ENCODE measurements at places on chromosomes 2 and 18.

DNA sequence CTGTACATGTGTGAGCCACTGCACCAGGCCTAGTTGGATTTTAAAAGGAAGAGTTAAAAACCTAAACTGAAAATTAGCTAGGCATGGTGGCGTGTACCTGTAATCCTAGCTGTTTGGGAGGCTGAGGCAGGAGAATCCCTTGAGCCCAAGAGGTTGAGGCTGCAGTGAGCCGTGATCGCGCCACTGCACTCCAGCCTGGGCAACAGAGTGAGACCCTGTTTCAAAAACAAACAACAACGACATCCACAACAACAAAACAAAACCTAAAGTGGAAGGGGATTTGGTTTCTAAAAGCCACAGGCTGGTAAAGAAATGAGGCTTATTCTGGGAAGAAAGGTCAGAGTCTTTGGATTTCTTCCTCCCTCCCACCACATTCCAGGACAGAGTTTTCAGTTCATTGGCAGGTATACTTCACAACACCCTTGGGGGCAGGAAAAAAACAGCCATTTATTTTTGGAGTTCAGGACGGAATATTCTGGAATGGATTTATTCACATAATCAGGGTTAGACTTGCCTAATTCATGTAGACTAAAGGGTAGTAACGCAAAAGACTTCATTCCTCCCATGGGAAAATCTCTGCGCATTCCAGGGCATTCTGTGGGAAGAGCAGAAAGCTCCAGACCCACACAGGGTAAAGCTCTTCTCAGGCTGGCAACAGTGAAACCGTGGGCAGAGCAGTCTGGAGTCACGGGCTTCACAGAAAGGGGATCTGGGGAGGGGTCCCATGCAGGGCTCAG is 34.9 kb downstream of the TEX44 start:
- DNase-seq: no peak

DNA sequence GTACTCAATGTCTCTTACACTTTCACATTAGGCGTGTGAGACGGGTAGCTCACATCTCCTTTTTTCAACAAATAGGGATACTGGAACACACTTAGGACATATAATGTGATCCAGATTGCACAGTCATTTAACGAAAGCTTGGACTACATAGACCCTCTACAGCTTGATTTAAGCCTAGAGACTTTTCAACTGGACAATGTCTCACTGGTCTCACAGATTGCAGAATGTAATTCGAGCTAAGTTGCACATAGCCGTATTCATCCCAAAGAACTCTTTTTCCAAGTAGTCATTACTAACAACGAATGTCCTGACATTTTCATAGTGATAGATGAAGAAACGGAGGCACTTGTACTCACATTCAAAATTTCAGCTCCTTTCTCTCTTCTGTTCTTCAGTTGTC is 612.1 kb downstream of the ZEB2 start:
- no peak for DNase-seq

GRCh38 chr18:1522249-1522615 is 617.6 kb downstream of the ADCYAP1 start:
- DNase-seq: no peak

- DNase-seq: no peak
Measured at GRCh38 chr2:181554061-181554830, 97.1 kb downstream of the ITGA4 start.

- no peak for DNase-seq
Measured at GRCh38 chr2:6954586-6954985, 37.4 kb downstream of the RNF144A start.

DNA sequence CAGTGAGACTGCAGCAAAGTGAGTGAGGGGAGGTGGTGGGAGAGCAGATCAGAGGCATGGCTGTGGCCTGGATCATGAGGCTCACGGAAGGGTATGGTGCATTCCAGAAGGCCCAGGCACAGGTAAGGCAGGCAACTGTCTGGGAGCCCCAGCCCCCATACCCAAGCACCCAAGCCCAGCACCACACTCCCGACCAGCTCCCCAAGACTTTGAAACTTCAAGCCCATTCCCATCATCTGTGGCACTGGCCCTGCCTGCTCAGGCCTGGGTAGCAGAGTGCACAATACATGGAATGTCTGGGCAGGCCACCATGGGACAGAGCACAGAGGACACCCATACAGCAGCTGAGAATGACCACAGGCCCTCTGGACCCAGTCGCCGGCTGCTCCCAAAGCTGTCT is 202.6 kb upstream of the ARL4C start:
- DNase-seq: no peak

DNA sequence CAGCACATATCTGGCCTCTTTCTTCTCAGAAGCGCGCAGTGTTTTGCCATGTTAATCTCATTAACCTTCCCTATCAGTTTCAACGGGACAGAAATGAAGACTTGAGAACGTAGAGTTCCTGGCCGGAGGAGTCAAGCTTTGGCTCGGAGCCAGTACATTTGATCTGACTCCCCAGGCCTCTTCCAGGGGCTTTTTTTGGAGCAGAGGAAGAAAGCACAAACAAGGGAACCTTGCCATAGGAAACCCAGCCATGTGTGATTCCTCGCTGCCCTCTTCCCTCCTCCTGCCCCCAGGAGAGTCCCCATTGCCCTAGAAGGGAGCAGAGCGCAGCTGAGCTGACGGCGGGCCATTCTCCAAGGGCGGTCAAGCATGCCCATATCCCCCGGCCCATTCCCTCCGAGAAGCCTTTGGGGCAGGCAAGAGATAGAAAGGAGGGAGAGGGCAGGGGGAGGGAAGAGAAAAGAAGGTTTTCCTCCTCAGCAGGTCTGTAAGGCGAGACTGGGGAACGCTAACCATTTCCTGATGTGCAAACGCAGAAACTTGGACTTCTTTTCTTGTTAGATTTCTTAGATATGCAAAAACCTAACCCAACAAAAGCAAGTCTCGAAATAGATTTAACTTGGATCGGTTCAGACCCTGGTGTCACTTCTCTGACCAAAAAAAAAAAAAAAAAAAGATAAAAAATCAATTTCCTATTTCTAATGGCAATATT is 63.7 kb upstream of the POU3F3 start:
- no peak for DNase-seq

DNA sequence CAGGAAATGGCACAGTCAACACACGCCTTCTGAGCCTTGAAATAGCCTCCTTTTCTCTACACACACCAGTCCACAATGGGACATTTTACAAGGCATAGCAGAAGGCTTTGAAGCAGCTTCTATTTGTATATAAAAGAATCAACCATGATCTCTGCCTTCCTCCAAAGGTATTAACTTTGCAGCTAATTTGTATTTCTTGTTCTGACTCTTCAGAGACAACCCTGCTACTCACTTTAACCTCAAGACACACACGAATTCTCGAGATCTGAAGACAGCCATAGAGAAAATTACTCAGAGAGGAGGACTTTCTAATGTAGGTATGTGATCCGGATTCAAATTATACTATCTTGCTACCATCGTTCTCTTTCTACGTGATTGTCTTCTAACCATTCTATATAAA is 104.6 kb downstream of the VIT start:
- DNase-seq: no peak

GRCh38 chr2:225100269-225100668 is 58.0 kb upstream of the DOCK10 start:
- no peak for DNase-seq

- no peak for DNase-seq
Measured at GRCh38 chr18:50602466-50602865, 42.6 kb downstream of the MAPK4 start.

DNA sequence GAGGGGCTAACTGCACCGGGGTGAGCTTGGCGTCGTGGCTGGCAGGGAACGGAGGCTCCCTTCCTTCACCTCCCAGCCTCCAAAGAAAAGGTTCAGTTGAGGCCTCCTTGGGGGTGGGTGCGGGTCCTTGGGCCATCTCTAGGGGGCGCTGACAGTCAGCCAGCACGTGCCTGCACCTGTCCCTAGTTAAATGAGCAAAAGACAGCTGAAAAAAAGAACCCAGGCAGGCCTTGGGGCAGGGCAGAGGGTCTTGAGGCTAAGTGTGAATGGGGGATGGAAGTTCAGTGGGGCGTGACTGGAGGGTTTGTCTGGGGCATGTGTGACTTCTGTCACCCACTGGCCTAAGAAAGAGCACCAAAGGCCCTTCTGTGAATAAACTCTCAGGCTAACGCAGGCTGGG is 56.4 kb downstream of the ZFP36L2 start:
- no peak for DNase-seq

DNA sequence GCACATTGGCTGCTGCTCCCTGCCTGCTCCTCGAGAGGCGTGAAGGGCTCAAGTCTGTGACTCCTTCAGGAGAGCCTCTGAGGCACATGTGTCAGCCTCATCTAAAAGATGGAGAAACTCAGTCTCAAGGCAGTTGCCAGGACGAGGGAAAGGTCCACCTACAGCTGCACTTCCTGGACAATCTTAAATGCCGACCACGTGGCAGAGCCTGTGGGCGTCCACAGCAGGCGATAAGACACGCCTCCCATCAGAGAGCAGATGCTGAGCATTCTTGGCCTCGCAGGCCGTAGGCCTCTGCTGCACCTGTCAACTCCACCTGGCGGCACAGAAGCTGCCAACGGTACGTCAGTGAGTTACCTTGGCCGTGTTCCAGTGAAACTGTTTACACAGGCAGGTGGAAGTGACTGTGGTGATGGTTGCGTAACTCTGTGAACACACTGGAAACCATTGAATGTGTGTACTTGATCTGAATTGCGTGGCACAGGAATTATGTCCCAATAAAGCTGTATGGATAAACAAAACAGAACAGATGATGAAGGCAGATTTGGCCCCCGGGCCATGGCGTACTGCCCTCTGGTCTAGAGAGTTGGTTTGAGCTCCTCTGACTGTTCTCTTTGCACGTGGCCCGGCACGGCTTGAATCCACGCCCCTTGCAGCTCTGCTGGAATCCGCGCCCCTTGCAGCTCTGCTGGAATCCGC is 114.5 kb downstream of the RNF144A start:
- DNase-seq: no peak

DNA sequence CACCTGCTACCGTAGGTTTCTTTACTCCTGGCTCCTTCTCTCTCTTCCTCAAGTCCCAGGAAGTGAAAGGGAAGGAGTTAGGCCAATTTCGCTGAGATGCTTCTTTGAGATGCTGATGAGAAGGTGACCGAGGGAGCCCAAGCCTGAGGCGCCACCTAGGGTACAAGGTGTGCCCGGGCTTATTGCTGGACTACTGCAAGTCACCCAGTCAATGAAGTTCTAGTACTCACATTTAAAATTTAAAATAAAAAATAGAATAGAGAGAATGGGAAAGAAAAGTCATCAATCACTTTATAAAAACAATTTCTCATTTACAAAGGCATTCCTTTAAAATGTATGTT is 45.3 kb downstream of the ACAA2 start:
- peak; percentile 33 for DNase-seq

GRCh38 chr2:57156231-57156924 is 890.2 kb upstream of the VRK2 start:
- DNase-seq: no peak

- DNase-seq: peak; percentile 86
Measured at GRCh38 chr2:219298759-219299371, 10.3 kb downstream of the PTPRN start.

DNA sequence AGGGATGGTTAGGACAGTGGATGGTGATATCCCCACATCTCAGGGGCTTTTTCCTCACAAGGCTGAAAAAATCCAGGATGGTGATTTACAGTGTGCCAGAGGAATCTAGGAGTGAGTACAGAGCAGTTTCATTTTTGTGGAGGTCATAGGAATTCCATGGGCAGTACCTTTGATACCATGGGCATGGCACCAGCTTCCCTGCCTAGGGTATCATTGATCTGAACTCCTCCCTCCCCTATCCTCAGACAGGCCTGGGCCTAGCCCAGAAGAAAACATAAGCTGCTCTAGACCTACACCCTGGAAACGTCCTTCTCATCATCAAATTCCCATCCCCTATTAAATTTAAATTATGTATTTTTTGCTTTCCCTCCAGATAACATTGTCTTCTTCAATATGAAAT is 136.3 kb upstream of the KLHL29 start:
- DNase-seq: no peak

GRCh38 chr2:221518935-221519625 is 53.0 kb downstream of the EPHA4 start:
- DNase-seq: no peak

GRCh38 chr18:26655525-26656430 is 107.4 kb upstream of the KCTD1 start:
- peak; percentile 51 for DNase-seq

- no peak for DNase-seq
Measured at GRCh38 chr18:56443166-56443907, 195.1 kb downstream of the TXNL1 start.

DNA sequence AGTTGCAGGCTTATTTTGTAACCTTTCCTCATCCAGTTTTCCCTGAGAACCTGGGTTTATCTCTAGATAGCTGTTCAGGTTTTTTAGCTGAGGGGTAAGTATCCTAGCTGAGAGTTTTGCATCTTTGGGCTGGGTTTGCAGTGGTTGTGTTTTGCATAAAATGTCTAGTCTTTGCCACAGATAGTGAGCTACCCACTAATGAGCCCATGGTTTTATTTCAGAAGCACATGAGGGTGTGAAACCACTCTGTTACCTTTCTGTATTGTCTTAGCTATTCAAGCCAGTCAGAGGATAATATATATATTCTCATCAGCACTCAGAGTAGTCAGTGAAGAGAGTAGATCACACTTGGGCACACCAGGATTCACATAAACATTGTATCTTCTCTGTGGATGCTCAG is 24.6 kb upstream of the TXNDC2 start:
- no peak for DNase-seq

DNA sequence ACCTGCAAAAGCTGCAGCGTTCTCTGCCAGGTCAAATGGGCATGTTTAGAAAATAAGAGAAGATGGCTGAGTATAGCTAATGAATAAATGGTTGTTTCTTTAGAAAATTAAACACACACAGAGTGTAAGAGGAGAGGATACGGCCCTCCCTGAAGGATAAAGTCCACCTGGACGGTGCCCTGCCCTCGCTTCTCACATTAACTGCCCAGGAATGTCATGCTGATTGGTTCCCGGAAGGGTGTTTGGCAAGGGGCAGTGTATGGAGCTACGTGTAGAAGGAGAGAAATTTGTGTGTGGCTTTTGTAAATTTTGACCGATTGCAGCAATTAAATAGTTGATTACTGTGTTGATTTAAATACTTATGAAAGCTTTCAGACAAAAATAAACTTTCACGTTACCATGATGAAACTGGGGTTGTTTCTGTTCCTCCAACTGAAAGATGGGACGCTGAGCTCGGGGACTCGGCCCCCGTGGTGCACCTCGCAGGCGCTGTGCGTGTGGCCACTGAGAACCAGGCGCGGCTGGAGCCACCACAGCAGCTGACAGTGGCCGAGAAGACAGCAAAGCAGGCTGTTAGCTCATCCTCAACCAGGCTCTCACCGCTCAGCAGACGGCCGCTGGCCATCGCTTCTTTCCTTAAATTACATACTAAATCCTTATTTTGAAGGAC is 22.7 kb downstream of the MPPE1 start:
- no peak for DNase-seq

DNA sequence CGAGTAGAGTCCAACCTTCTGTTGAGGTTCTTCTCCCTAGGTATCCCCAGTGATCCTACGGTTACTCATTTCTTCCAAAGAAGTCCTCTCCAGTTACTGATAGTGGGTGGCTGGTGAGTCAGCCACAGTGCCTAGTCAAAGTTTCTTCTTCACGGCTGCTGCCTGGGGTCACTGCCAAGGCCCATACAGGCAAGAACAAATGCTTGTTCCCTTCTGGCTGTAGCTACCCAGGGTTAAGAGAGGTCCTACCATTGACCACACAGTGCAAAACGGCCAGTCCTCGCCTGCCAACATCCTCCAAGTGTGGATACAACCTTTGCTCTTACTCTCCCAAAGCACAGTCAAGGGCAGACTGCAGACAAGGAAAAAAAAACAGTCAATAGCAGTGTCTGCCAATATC is 2.9 kb upstream of the PTPN4 start:
- peak; percentile 47 for DNase-seq

- DNase-seq: no peak
Measured at GRCh38 chr18:26802330-26803200, 62.9 kb downstream of the AQP4 start.
